ENCODE measurements at places on chromosomes 2 and 18.

DNA sequence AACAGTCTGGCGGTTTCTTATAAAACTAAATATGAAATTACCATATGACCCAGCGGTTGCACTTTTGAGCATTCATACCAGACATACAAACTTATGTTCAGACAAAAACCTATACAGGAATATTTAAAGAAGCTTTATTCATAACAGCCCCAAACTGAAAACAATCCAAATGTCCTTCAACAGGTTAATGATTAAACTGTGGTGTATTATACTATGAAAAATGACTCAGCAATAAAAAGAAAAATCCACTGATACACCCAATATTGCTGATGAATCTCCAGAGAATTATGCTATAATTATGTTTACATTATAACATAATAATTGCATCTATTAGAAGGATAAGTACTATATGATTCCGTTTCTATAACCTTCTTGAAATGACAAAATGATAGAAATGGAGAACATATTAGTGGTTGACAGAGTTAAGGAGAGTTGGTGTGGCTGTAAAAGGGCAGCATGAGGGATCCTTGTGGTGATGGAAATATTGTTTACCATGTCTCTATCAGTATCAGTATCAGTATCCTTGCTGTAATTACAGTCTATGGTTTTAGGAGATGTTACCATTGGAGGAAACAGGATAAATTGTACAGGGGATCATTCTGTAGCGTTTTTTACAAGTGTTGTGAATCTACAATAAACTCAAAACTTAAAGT lies 127.1 kb downstream of the DSC3 start:
- no peak overlapping the region for H3K4me3 ChIP-seq
- no peak overlapping the region for H3K27ac ChIP-seq
- no peaks in the 10 kb centered on the region for H3K36me3 ChIP-seq
- H3K27me3 ChIP-seq = no peaks in the 10 kb centered on the region
- H3K4me1 ChIP-seq = no peaks in the 10 kb centered on the region

- no peak overlapping the region for H3K4me3 ChIP-seq
- DNase-seq = no peak
- no peaks in the 10 kb centered on the region for H3K36me3 ChIP-seq
- no peak overlapping the region for H3K27ac ChIP-seq
Measured at GRCh38 chr2:99793022-99793421, 303.2 kb upstream of the REV1 start.

DNA sequence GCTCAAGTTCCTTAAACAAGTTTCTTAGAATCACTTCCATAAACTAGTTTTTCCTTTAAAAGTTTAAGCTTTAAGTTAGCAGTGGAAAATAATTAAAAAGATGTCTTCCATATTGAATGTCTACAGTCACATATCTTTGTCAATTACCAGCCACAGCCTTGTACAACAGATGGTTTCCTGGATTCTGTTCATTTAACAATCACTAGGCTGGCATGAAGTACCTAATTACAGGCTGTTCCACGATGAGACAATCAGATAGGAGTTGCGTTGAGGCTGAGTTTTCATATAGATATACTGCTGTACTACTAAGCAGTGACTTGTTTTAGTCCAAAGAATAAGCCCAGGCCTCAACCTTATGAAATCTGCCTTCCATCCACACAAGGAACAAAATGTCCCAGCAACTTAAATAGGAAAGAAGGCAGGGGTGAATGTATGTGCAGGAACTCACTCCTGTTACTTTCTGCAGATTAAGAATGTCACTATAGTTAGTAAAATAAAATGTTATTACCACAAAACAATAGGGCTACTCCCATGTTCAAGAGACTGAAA lies 131.0 kb downstream of the ZAP70 start:
- no peak for DNase-seq
- peaks cover 28% of the 10 kb centered on the region for H3K36me3 ChIP-seq
- H3K27me3 ChIP-seq = no peaks in the 10 kb centered on the region
- H3K4me1 ChIP-seq = peaks cover 11% of the 10 kb centered on the region

DNA sequence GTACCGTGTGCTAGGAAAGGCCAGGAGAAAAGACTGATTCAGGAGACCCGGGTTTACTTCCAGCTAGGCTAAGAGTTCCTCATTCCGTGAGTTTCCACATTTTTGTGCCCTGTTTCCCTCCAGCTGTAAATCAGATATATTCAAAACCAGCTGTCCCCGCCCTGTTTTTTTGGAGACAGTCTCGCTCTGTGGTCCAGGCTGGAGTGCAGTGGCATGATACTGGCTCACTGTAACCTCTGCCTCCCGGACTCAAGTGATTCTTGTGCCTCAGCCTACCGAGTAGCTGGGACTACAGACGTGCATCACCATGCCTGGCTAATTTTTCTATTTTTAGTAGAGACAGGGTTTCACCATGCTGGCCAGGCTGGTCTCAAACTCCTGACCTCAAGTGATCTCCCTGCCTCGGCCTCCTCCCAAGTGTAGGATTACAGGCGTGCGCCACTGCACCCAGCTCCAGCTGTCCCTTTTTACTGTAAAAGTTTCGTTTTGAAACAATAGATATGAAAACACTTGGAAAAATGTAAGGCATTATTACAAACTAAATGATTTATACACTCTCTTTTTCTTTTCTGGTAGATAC lies 112.8 kb upstream of the SEC11C start:
- H3K27ac ChIP-seq = no peak overlapping the region
- no peaks in the 10 kb centered on the region for H3K4me1 ChIP-seq
- peaks cover 6% of the 10 kb centered on the region for H3K27me3 ChIP-seq
- no peak overlapping the region for H3K4me3 ChIP-seq

GRCh38 chr2:231627384-231628120 lies 34.9 kb downstream of the TEX44 start:
- DNase-seq = no peak
- no peaks in the 10 kb centered on the region for H3K27me3 ChIP-seq
- H3K36me3 ChIP-seq = no peaks in the 10 kb centered on the region
- peaks cover 20% of the 10 kb centered on the region for H3K4me1 ChIP-seq
- peak overlapping the region; percentile 91 for H3K27ac ChIP-seq

DNA sequence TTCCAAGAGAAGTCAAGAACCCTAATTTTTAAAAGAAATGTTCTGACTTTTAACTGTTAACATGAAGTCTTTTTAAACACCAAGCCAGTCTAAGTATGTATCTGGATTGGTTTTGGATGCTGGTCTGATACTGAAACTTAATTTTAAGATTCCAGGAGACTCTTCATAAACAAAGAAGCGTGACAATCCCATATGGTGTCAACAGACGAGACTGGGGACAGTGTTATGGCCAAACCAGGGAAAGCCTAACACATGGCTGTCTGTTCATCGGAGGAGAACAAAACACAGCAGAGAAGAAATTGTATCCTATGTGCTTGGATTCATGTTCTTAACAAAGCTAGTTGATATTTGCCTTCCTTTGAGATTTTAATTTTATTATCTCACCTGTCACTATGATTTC lies 80.5 kb upstream of the UPP2 start:
- H3K36me3 ChIP-seq = no peaks in the 10 kb centered on the region
- no peaks in the 10 kb centered on the region for H3K27me3 ChIP-seq
- no peak for DNase-seq

DNA sequence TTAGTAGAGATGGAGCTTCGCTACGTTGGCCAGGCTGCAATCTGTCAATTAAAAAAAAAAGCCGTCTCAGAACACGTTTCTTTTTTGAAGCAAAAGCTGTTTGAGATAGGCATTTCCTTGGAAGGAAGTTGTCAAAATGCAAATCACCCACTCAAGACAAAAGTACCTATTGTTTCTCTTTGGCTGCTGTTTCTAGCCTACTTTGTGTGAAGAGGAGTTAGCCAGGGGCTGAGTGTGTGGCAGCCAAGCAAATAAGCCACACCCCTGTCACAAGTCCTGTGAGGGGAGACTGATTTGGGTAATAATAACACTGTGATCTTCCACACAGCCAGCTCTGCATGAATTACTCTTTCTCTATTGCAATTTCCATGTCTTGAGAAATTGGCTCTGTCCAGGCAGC lies 47.4 kb upstream of the CDCA7 start:
- H3K36me3 ChIP-seq = no peaks in the 10 kb centered on the region
- H3K27me3 ChIP-seq = no peaks in the 10 kb centered on the region
- H3K27ac ChIP-seq = no peak overlapping the region
- no peaks in the 10 kb centered on the region for H3K4me1 ChIP-seq
- DNase-seq = no peak

DNA sequence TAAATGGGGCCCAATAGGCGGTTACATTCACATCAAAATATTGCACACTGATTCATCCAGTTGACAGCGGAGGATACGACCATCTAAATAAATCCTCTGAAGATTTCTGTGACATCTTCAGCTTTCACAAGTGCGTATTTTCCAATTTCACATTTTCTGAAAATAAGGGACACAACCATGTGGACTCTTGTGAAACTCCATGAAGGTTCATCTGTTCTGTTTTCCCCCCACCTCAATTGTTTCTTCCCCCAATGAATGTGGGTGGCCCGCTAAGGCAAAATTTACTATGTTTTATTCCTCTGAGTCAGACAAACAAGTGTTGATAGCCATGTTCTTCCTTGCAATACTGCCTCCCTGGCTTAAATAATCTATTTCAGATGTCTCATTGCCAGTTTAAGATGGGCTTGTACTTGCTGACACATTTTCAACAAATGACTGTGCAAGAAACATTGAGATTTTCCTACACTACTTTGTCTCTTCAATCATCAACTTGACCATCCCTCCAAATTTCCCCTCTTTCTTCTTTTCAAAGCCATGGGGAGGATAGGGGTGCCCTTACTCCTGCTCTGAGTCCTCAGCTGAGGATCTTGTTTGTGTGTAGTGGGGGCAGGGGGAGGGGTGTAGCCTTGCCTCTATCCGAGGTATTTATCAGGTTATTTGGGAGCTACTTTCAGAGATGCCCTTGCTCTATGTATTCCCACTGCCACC lies 78.2 kb downstream of the BCL11A start:
- no peak for DNase-seq
- peaks cover 4% of the 10 kb centered on the region for H3K27me3 ChIP-seq
- no peak overlapping the region for H3K4me3 ChIP-seq
- H3K4me1 ChIP-seq = no peaks in the 10 kb centered on the region
- H3K36me3 ChIP-seq = no peaks in the 10 kb centered on the region
- no peak overlapping the region for H3K27ac ChIP-seq

- no peak overlapping the region for H3K27ac ChIP-seq
- H3K4me1 ChIP-seq = peaks cover 5% of the 10 kb centered on the region
- H3K36me3 ChIP-seq = no peaks in the 10 kb centered on the region
- no peaks in the 10 kb centered on the region for H3K27me3 ChIP-seq
- no peak overlapping the region for H3K4me3 ChIP-seq
- DNase-seq = no peak
Measured at GRCh38 chr2:3656762-3657721, 958 bp upstream of the ALLC start.

- DNase-seq = no peak
- no peaks in the 10 kb centered on the region for H3K36me3 ChIP-seq
- H3K4me1 ChIP-seq = no peaks in the 10 kb centered on the region
- no peak overlapping the region for H3K4me3 ChIP-seq
- no peak overlapping the region for H3K27ac ChIP-seq
- H3K27me3 ChIP-seq = peaks cover 23% of the 10 kb centered on the region
Measured at GRCh38 chr2:17858064-17858463, 20.4 kb upstream of the KCNS3 start.

GRCh38 chr2:10552871-10553245 lies 104.7 kb upstream of the ODC1 start:
- H3K4me3 ChIP-seq = no peak overlapping the region
- DNase-seq = no peak
- H3K27me3 ChIP-seq = peaks cover 19% of the 10 kb centered on the region
- no peak overlapping the region for H3K27ac ChIP-seq

DNA sequence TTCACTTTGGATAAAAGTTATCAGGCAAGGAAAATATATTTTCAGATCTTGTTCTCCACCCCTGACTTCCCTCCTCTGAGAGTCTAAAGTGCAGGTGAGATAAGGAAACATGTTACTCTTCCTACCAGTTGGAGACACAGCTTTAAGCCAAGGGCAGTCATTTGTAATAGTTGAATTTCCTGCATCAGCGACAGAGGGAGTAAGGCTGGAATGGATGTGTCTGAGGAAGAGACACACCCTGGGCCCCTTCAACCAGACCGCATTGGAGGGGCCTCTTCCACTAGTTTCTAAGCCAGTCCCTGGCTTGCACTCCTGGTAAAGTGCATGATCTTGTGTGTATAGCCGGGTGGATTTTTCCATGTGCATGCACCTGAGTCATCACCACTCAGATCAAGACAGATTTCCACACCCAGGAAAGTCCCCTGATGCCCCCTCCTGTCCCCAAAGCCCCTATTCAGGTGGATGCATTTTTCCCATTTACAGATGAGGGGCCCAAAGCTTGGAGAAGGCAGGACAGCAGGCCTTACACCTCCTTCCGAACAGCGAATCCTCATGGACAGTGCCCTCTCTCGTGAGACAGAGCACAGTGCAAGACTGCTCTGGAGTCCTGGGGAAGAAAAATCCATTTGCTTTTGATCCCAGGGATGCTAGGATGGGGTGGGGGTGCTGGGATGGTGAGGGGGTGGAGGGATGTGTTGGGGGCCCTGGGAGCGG lies 66.7 kb upstream of the SH3RF3 start:
- H3K27me3 ChIP-seq = no peaks in the 10 kb centered on the region
- H3K27ac ChIP-seq = no peak overlapping the region
- H3K36me3 ChIP-seq = no peaks in the 10 kb centered on the region
- DNase-seq = no peak
- H3K4me1 ChIP-seq = peaks cover 9% of the 10 kb centered on the region

GRCh38 chr2:185522472-185522871 lies 216.1 kb upstream of the FSIP2 start:
- H3K27me3 ChIP-seq = no peaks in the 10 kb centered on the region
- H3K4me1 ChIP-seq = no peaks in the 10 kb centered on the region
- H3K4me3 ChIP-seq = no peak overlapping the region
- no peaks in the 10 kb centered on the region for H3K36me3 ChIP-seq
- no peak overlapping the region for H3K27ac ChIP-seq

DNA sequence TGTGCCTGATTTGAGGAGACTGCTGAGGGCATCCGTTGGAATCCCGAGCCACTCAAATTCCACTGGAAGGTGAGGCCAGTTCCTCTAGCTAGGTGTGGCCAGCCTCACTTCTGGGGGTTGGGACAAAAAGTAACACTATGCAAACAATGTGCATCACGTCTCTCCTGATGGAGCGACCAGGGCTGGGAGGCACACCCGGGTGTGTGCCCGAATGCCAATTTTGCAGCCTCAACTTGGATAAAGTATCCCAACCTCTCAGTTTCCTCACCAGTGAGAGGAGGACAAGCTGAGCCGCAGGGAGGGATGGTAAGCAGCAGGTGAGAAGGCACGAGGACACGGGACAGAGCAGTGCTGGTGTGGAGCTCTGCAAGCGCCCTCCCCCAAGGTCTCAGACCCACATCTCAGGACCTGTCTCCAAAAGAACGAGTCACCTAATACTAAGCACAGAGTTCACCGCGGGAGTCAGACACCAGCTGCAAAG lies 218.3 kb downstream of the HAUS1 start:
- DNase-seq = no peak
- H3K4me1 ChIP-seq = peaks cover 6% of the 10 kb centered on the region
- no peaks in the 10 kb centered on the region for H3K36me3 ChIP-seq
- H3K27me3 ChIP-seq = peaks cover 4% of the 10 kb centered on the region
- H3K27ac ChIP-seq = no peak overlapping the region

GRCh38 chr2:9991829-9992273 lies 40.4 kb downstream of the GRHL1 start:
- no peaks in the 10 kb centered on the region for H3K27me3 ChIP-seq
- no peaks in the 10 kb centered on the region for H3K36me3 ChIP-seq
- H3K27ac ChIP-seq = no peak overlapping the region
- H3K4me3 ChIP-seq = no peak overlapping the region
- no peaks in the 10 kb centered on the region for H3K4me1 ChIP-seq
- DNase-seq = no peak

- no peak overlapping the region for H3K4me3 ChIP-seq
- DNase-seq = no peak
- peaks cover 5% of the 10 kb centered on the region for H3K36me3 ChIP-seq
- peaks cover 2% of the 10 kb centered on the region for H3K4me1 ChIP-seq
- H3K27me3 ChIP-seq = no peaks in the 10 kb centered on the region
- no peak overlapping the region for H3K27ac ChIP-seq
Measured at GRCh38 chr2:43068631-43069517, 157.5 kb downstream of the ZFP36L2 start.
